ENCODE measurements at places on chromosomes 1 and 21. TPM values are rescaled to one million over a fixed set of nuclear protein-coding genes. Genes with fewer than 3 reads are reported as not detected.

FCGR3A gene
- not detected for polyA plus RNA-seq

- no peaks in the 10 kb centered on the region for H3K27me3 ChIP-seq
- peaks cover 11% of the 10 kb centered on the region for H3K4me1 ChIP-seq
- H3K36me3 ChIP-seq: peaks cover 2% of the 10 kb centered on the region
- no peak overlapping the region for H3K27ac ChIP-seq
- no peak for DNase-seq
- H3K4me3 ChIP-seq: no peak overlapping the region
Observed at GRCh38 chr1:66265796-66266195, 268.2 kb upstream of the SGIP1 start.

FLG gene
- polyA plus RNA-seq: not detected

FAM3B gene
- polyA plus RNA-seq: not detected

DNA sequence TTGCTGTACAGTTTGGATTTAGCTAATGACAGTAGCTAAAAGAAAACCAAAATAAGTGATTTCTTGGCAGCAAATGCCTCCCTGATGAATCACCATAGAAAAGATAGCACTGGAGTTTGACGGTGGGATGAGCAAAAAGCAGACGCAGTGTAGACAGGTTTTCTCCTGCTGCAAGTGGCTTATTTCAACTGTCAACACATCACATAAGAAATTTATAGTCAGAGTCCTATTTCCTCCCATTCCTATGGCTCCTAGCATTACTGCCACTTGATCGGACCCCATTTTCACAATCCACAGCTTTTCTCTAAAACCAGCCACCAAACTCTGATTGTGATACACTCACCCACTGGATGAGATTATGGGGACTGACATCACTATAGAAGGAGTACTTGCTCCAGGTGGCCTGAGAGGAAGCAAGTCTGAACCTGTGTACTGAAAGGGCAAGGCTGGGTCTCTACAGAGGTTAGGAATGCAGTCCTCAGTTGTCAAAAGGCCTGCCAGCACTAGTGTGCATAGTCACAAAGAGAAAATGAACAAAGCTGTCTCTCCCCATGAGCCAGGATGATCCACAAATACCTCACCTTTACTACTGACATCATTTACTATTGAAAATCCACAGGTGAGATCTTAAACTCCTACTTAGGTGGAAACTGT lies 359.8 kb downstream of the LTN1 start:
- DNase-seq: no peak
- peaks cover 39% of the 10 kb centered on the region for H3K4me1 ChIP-seq
- no peaks in the 10 kb centered on the region for H3K27me3 ChIP-seq
- H3K27ac ChIP-seq: peak overlapping the region; percentile 95
- 0 out of 2 replicates have a peak overlapping the region, but pooled peaks have one; percentile 5 for H3K4me3 ChIP-seq

DNA sequence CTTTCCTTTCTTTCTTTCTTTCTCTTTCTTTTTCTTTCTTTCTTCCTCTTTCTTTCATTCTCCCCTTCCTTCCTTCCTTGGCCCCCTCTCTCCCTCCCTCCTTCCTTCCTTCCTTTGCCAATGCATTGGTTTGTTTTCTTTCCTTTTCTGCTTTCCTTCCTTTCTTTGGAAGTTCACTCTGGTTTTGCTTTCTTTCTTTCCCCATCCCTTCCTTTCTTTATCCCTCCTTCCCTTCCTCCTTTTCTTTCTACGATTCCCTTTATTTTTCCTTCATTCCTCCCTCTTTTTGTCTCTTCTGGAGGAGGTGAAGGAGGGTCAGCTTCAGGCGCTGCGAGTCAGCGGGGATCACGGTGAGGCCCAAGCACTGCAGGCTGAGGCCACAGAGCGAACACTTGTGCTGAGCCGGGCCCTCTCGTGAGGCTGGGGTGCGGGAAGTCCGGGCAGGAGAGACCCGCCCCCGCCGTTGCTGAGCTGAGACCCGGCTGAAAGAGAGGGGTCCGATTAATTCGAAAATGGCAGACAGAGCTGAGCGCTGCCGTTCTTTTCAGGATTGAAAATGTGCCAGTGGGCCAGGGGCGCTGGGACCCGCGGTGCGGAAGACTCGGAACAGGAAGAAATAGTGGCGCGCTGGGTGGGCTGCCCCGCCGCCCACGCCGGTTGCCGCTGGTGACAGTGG lies 1.5 kb downstream of the SIM2 start:
- H3K4me1 ChIP-seq: no peaks in the 10 kb centered on the region
- H3K27me3 ChIP-seq: peaks cover 98% of the 10 kb centered on the region
- no peak for DNase-seq
- H3K27ac ChIP-seq: no peak overlapping the region
- H3K36me3 ChIP-seq: no peaks in the 10 kb centered on the region

PEAR1 gene
- 1.7 TPM for polyA plus RNA-seq

DNA sequence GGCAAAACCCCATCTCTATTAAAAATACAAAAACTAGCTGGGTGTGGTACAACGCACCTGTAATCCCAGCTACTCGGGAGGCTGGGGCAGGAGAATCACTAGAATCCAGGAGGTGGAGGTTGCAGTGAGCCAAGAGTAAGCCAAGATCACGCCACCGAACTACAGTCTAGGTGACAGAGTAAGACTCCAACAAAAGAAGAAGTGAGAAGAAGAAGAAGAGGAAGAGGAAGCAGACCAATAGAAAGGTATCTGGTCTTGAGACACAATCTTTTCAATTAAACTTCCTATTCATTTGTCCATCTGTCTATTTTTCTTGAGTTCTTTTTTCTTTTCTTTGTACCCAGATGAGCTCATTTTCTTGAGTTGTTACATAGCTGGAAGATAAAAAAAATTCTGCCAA lies 55.7 kb upstream of the ACADM start:
- no peaks in the 10 kb centered on the region for H3K36me3 ChIP-seq
- H3K27me3 ChIP-seq: no peaks in the 10 kb centered on the region

Data from SK-N-SH (cell line).